ENCODE measurements at places on chromosomes 3 and 15.

GRCh38 chr15:92570391-92570790 lies 85.2 kb downstream of the FAM174B start:
- DNase-seq: no peak

DNA sequence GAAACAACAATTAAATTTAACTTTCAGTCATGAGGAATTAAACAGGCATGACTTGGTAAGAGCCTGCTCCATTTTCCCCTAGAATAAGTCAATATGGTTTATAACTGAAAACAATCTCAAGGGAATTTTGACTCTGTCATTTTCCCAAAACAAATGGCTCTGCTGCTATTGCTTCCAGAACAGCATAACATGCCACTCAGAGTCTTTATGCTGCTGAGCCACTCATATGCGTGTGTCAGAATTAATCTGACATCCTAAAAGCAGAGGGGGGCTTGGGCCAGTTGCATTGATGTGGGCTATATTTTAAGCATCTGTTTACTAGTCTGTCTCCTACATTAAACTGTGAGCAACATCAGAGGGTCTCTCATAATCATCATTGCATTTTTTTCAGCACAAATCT lies 111.1 kb upstream of the ABI3BP start:
- DNase-seq: no peak

DNA sequence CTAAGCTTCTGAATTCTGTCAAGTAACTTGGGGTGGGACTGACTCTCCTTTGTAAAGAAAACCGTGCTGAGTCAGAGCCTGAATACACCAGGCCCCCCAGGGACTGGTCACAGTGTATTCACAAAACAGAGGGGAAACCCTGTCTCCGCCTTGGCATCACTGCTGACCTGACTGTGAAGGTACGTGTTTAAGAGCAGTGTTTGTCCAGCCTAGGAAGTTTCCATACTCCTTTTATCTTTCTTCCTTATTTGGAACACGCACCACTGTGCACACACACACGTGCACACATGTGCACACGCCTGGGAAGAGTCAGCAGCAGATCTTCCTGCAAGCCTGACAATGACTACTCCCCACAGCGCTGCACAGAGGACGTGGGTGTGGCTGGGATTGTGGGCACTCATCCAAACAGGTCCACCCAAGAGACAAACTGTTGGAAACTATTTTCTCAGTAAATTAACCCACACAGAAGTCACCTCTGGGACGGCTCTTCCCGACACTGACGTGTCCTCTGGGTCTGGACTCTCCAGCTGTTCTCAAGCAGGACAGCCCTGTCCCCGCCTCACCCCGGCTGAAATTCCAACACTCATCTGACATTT lies 87.7 kb downstream of the ATP10A start:
- DNase-seq: no peak

DNA sequence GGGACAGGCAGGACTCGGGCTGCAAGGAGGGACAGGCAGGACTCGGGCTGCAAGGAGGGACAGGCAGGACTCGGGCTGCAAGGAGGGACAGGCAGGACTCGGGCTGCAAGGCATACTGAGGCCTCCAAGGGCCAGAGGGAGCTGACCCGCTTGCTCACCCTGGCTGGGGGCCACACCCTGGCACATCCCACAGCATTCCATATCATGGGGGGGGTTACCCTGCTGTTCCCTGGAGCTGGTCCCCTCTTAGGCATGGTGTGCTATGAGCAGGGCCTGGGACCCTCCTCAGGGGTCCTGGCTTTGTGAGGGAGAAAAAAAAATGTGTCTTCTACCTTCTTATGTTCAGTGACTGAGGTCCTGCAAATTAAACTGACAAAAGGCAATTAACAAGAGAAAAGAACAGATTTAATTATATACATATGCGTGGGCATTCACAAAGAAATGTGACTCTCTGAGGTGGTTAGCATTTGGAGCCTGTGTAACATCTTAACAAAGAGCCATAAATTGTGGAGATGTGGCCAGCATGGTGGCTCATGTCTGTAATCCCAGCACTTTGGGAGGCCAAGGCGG lies 97.6 kb upstream of the ALDH1A3 start:
- no peak for DNase-seq

- DNase-seq: no peak
Measured at GRCh38 chr3:11272906-11273574, 843 bp downstream of the ATG7 start.

- no peak for DNase-seq
Measured at GRCh38 chr3:2511356-2511755, 412.7 kb downstream of the CNTN4 start.

DNA sequence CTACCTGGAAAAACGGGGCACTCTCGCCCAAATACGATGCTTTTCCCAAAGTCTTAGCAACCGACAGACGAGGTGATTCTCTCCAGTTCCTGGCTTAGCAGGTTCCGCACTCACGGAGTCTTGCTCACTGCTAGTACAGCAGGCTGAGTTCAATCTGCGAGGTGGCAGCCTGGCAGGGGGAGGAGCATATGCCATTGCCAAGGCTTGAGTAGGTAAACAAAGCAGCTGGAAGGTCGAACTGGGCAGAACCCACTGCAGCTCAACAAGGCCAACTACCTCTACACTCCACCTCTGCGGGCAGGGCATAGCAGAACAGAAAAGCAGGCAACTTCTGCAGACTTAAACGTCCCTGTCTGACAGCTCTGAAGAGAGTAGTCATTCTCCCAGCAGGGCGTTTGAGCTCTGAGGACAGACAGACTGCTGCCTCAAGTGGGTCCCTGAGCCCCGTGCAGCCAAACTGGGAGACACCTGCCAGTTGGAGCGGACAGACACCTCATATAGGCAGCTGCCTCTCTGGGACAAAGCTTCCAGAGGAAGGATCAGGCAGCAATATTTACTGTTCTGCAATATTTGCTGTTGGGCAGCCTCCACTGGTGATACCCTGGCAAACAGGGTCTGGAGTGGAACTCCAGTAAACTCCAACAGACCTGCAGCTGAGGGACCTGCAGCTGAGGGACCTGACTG lies 73.4 kb upstream of the CADM2 start:
- no peak for DNase-seq

GRCh38 chr3:135966271-135966961 lies 888 bp downstream of the PPP2R3A start:
- no peak for DNase-seq

DNA sequence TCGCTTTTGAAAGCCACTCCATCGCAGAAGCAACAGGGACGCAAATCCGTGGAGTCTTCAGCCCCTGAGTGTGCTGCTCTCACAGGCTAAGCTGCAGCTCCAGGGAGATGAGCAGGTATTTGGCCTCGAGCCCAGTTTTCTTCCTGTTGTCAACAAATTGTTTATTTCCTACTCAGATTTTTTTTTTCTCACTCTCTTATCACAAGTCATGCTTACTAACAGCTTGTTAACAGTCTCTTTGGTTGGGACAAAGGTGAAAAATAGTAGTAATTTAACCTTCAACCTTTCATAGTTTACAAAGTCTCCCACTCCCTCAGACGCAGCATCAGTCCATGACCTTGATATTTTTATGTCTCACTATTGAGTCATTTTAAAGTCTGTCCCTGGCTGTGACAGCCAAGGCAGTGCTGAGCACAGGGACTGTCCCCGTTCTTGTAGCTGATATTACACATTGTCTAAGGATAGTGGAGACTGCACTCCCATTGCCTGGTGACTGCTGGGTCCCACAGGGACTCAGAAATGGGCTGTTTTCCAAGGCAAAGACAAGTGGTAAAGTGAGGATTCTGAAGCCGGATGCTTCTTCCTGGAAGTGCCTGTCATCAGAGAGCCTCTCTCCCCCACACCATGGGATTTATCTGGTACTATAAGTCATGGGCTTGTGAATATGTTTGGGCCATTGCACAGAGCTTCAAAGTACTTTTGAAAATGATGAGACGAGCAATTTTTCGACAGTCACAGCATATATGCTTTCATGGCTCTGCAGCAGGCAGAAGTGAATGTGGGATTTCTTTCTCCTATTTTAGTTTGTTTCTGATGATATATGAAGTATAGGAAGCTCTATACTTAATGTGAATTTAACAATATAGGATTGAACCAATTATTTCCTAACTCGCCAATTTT lies 59.8 kb upstream of the UNC13C start:
- DNase-seq: no peak

DNA sequence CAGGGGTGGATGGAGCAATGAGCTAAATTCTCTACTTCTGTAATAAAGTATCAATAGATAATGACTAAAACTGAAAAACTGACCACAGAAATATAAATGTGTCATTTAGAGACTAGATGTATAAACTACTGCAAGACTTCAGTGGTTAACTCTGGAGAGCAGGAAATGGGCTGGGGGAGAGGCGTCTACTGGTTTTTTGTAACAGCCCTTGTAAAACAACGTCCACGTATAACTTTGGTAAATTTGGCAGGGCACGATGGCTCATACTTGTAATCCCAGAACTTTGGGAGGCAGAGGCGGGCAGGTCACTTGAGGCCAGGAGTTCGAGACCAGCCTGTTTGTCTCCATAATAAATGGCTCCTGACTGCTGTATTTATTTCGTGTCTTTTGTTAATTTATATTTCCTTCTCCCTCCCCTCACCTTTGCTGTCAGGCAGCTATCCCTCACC lies 12.5 kb downstream of the RAB27A start:
- no peak for DNase-seq

- DNase-seq: no peak
Measured at GRCh38 chr15:40808861-40809450, 1.7 kb upstream of the DNAJC17 start.

- no peak for DNase-seq
Measured at GRCh38 chr3:12681089-12681942, 17.4 kb upstream of the RAF1 start.

DNA sequence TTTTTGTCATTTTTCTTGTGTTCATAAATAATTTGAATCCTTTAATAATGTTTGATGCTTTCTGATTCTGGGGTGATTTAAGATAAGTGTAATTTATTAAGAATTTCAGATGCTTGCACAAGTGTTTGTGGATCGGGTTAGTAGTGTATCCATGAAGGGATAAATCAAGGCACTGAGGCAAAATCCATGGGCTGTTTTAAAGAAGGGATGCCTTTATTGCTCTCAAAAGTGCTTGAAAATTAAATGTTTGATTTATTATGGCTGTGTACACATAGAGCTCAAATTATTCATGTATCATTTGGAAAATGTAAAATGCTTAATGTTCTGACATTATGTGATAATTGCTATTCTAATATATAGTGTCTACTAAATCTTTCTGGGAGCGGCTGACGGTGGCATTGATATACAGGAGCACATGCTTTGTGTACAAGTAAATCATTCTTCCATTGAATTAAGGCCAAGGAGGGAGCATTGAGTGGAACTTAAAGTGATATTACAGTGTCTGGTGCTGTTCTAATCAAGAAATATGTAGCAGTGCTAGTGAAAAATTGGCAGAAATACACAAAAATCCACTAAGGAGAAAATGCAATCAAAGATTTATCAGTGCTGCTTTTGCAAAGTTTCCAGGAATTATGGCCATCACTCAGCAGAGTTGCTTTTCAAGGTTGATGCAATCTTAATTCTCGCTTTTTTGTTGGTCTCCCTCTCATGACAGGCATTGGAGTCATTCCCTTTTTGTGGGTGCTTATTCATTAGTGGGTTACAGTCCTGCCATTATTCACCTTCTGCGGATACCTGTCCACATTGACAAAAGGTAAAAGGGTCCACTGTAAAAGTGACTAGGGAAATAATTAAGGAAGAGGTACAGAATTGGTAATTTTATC lies 181.6 kb downstream of the MFSD1 start:
- DNase-seq: no peak

DNA sequence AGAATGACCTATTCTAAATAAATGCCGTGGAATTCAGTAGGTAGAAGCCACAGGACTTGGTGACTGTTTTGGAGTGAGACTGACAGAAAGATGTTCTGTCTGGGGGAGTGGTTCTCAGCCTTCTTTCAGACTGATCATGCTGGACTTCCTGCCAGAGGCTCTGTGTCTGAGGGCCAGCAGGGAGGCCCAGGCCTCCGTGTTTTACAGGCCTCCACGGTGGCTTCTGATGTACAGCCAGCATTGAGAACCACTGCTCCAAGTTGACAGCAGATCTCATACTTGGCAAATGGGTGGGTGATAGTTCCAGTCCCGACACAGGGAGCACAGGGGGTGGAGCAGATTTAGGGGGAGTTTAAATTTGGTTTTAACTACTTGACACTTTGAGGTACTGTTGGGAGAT lies 6.7 kb upstream of the PIGZ start:
- no peak for DNase-seq

GRCh38 chr15:70048198-70048565 lies 49.5 kb downstream of the TLE3 start:
- DNase-seq: no peak

DNA sequence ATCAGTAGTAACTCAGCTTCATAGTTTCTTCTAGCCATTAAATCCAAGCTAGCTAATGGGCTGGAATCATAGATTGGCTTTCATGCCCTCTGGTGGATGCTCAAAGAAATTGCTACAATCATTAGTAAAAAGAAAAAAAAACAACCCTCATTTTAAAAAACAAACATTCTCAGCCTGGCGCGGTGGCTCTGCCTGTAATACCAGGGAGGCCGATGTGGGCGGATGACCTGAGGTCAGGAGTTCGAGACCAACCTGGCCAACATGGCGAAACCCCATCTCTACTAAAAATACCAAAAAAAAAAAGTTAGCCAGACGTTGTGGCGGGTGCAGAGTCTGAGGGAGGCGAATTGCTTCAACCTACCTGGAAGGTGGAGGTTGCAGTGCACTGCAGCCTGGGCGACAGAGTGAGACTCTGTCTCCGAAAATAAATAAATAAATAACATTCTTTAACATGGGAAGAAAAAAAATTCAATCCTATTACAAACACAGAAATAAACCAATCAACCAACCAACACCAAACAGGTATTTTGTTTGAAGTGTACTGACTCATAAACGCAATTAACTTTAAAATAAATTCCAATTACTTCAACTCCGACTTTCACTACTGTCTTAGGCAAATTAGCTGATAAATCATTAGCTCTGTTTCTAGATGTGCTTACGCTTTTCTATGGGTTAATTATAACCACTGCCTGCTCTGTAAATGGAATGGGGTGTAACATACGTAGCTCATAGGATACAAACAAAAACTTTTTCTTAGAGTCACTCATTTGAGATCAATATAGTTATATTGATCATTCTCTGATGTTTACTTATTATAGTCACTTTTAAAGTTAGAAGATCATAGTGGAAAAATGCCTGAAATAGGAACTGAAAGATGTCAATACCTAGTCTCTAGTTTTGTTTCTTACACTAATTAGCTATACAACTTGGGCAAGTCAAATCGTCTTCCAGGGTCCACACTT lies 24.9 kb downstream of the TMEM207 start:
- peak; percentile 0 for DNase-seq
